Inflammatory macrophage treated with lipopolysaccharide for 4 hours (primary cell): ENCODE measurements at places on chromosomes 5 and 9.

DNA sequence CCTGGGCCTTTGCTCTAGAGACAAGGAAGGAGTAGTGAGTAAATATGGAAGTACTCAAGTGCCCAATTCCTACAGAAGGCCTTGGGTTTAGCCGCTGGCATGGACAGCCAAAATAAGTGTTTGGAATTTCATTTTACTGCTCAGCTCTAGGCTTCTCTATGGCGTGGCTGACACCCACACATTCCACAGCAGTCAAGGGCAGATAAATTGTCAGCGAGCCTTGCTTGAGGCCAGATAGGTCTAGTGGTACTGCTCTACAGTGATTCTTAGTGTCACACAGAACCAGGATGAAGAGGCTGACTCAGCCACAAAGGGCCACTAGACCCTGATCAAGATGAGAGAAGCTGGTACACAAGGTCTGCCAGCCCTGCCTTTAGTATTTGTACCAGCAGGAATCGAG, 111.0 kb upstream of the NFIB start:
- DNase-seq, result no peak

GRCh38 chr5:113221294-113222176, 213.3 kb downstream of the TSSK1B start:
- DNase-seq, result no peak

- DNase-seq, result no peak
Observed at GRCh38 chr5:141050622-141051520, at the start of gene PCDHB1. TSS of gene PCDHB1 (plus strand) at chr5:141051374. CDS start at chr5:141051471, 97 bp downstream.

DNA sequence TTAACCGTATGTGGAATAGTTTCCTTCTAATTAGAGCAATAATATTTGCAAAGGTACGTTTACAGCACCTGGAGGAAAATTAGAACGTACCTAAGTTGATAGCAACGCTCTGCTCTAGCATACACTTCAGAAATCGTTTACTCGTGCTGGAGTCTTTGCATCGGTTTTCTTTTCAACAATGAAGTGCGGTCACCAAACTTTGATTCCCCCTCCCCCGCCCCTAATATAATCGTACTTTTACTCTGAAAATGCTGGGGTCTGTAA, 506 bp downstream of the ADAMTS19 start:
- no peak for DNase-seq

DNA sequence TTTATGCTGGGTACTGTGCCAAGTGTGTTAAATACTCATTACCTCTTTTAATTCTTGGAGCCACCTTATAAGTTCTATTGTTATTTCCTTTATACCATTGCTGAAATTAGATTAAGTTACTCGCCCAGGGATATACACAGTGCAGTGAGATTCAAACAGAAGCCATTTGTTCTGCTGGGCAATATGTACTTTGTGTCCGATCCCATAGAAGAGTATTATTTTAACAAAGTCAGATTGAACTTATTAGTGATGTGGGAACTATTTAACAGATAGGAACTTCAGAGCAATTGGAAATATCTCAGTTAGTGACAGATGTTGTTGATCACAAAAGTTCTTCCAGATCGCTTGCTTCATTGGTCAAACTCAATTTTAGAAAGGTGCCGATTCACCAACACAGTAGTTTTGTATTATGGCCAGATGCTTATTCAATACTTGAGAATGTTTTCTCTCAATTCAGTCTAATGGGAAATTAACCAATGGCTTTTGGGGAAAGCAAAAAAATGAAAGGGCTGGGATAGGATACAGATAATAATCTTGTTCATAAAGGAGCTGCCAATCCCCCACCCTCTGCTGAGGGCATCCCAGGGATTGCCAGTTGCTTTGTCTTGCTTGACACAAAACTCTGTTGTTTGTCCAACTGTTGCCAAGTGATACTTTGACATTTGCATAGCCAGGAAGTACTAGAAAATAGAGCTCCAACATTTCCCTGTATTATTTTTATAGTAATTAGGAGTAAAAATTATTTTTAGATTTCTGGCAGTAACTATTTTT, 94.8 kb upstream of the SEMA6A start:
- DNase-seq, result no peak

DNA sequence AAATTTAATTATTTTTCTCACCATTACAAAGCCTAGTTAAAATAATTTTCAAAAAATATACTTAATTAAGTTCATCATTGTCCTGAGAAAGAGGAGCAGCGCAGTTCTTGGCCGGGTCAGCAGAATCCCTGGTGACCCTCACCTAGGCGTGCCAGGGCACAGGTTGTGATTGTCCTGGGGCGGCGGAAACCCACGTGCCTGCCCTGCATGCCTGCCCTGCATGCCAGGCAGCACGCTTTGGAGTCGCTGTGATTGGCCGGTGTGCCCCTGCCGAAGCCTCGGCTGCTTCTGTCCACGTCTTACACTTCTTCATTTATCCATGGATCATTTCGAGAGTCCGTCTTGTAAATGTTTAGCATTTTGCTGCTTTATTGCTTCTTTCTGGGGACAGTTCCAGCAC, 25.6 kb downstream of the SLC12A2 start:
- DNase-seq, result no peak

- DNase-seq, result peak; percentile 33
Observed at GRCh38 chr5:124651663-124652513, 94.6 kb downstream of the ZNF608 start.

- peak; percentile 56 for DNase-seq
Observed at GRCh38 chr5:56674441-56674840, 140.9 kb upstream of the MAP3K1 start.

- DNase-seq, result no peak
Observed at GRCh38 chr5:13692172-13692571, 252.3 kb downstream of the DNAH5 start.

DNA sequence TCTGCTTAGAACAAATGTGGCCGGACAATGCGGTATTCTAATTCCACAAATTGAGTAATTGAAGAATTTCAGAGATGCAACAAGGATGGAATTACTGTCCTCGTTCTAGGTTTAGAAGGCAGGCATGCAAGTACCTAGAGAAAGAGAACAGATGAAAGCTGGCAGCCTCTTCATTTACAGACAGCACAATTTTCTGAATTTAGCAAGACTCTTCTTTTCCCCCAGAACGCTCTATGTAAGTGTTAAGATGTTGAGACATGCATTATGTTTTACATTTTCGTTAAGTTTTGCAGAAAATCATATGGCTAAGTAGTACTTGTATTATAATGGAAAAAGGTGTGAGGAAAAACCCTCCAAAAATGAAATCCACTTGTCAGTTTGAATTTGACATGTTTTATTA, 259.5 kb upstream of the ARRDC3 start:
- DNase-seq, result no peak

DNA sequence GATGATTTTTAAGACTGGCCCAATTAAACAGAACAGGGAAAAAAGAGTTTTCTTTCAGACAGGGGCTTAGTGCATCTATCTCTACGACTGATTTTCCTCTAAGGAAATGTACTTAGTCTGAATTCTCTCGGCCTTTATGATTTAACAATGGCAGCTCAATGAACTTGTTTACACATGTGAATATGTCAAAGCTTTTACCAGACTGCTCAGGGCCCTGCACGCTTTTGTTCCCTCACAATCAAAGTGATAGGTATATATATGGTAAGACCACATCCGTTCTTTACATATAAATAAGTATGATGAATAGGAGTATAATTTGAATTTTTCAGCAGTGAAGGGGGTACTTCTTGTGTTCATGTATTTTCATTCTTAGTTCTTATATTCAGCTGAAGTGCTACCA, 27.6 kb downstream of the LEAP2 start:
- no peak for DNase-seq

GRCh38 chr9:35520364-35520710, 30.4 kb downstream of the RUSC2 start:
- no peak for DNase-seq

DNA sequence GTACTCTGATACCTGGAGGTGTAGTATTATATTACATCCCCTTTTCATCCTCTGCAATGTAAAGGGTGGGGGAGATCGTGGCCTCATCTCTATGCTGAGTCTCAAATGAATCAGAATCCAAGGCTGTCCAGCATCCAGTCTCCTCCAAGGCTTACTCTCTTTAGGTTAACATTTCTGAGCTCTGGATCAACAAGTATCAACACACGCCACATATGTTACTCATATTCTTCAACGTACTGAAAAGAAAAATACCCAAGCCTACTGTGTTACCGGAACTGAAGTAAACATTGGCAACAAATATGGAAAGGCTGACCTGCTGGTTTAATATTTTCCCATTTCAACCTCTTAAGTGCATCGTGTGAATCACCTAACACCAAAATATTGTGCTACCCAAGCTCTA, 241.8 kb downstream of the GAS1 start:
- DNase-seq, result no peak

GRCh38 chr5:128984480-128984879, 19.2 kb downstream of the SLC27A6 start:
- DNase-seq, result no peak

DNA sequence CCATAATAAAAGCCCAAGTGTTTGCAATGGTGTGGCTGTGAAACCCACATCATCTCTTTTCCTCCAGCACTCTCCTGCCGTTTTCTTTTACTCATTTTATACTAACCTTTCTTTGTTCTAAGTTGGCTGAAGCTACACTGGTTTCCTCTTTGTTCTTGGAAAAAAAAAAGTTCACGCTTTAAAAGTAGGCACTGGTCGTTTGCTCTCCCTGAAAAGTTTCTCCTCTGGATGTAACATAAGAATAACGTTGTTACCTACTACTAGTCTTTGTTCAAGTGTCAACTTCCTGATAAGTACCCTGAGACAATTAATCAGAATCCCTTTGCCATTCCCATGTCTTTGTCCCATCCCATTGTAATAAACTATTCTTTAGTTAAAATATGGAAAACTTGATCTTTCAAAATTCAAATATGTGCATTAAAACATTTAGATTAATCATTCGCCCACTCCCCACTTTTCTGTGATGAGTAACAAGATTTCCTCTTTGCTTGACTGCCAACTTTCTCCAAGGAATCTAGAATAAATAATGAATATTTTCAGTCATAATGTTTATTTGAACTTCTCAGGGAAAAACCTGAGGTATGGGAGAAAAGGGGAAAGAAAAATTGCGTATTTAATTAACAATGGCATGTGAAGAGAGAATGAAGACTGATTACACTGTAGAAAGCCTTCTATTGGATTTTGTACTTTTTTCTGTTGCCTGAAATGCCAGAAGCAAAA, 454.3 kb upstream of the CTNND2 start:
- no peak for DNase-seq

DNA sequence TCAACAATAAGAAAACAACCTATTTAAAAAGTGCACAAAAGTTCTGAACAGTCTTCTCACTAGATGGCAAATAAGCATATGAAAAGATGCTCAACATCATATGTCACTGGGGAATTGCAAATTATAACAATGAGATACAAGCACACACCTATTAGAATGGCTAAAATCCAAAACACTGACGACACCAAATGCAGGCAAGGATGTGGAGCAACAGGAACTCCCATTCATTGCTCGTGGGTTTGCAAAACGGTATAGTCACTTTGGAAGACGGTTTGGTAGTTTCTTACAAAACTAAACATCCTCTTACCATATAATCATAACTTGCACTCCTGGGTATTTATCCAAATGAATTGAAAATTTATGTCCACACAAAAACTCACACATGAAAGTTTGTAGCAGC, 100.9 kb upstream of the TBC1D2 start:
- no peak for DNase-seq

DNA sequence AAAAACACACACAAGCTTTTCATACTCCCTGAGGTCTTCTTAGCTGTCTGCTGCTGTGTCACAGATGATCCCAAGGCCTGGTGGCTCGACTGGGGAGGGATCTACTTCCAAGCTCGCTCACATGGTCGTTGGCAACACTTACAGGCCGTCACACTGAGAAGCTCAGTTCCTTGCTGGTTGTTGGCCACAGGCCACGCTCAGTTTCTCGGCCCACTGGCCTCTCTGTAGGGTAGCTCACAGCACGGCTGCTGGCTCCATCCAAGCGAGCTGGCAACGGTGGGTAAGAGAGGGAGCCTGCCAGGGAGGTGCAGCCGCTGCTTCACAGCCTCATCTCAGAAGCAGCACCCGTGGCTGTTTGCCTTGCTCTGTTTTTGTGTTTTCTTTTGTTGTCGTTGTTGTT, 43.8 kb upstream of the GFPT2 start:
- no peak for DNase-seq

DNA sequence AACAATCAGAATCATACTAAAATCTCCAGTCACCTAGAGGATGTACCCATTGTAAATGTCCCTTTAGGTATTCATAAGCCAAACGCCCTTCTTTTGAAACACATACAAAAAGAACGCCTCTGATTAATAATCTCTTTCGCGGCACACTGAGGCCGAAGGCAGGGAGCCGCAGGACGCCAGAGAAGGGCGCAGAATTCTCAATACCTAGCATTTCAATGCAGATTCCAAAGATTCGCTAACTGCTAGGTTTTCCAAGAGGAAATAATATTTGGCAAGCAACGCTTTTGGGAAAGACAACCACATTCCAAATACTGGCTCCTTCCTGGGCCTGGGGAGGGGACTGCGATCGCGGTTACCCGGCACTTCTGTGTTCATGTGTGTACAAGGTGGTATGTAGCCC, 203.3 kb downstream of the MEF2C start:
- no peak for DNase-seq

- DNase-seq, result no peak
Observed at GRCh38 chr9:89676281-89676680, 71.5 kb downstream of the GADD45G start.
